ENCODE measurements at places on chromosomes 6 and 20. TPM values are rescaled to one million over a fixed set of nuclear protein-coding genes. Genes with fewer than 3 reads are reported as not detected.

The NRN1 gene
- total RNA-seq: 0.12 TPM

The VNN1 gene
- 0.19 TPM for total RNA-seq

The CALHM5 gene
- total RNA-seq: 11.8 TPM

The ADAT2 gene
- 2.9 TPM for total RNA-seq

The PCMTD2 gene
- 37.7 TPM for total RNA-seq

The TSPO2 gene
- total RNA-seq: not detected

Data from aortic smooth muscle cell (primary cell).